Activated T-cell treated with anti-CD3 and anti-CD28 coated beads, Interleukin-2, amount 50 U/mL, for 4 hours (primary cell): ENCODE measurements at places on chromosomes 1 and 21. TPM values are rescaled to one million over a fixed set of nuclear protein-coding genes. Genes with fewer than 3 reads are reported as not detected.

- no peak for DNase-seq
Measured at GRCh38 chr1:111323231-111323630, 32.6 kb downstream of the CHIA start.

DNA sequence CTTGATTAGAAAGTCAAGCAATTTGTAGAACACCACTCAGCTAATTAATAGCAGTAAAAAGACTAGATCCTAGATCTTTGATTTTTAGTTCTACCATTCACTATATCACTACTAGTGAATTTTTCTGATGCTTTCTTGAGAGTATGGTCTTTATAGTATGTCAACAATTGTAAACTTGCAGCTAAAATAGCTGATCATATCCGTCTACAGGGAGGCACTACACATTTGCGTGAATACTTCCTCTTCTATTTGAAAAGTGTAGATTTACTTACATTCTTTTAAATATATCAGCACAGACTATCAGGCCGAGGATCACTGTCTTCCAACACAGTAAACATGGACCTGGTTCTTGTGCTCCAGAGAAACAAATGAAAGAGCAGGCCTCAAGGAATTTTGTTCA, 18.6 kb upstream of the PTPRC start:
- DNase-seq, result no peak

DNA sequence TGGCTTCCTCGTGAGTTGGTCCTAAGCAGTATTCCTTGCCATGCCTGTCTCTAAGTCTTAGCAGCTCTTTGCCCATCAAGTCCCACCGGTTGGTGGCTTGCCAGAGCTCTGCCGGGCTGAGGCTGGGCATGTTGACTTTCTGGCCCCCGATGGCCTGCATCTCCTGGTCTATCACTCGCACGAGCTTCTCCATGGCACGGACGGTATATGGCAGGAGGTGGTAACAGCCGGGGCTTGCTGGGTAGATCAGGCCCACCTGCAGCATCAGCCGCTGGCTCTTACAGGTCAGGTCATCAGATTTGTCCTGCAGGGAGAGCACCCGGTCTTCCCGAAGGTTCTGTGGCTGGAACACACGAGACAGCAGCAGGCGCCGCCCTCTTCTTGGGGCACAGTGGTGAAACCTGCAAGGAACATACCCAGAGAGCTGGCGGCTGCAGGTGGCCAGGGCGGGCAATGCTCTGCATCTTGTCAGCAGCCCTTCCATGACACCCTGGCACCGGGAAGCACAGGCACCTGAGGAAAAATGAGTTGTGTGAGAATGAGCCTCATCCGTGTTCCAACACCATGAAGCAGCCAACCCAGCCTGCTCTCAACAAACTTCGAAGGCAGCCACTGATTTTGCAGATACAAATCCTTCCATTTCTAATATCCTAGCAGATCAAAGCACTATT, 5.5 kb downstream of the PARS2 start:
- no peak for DNase-seq

- no peak for DNase-seq
Measured at GRCh38 chr1:47228644-47229030, 3.4 kb downstream of the TAL1 start.

DNA sequence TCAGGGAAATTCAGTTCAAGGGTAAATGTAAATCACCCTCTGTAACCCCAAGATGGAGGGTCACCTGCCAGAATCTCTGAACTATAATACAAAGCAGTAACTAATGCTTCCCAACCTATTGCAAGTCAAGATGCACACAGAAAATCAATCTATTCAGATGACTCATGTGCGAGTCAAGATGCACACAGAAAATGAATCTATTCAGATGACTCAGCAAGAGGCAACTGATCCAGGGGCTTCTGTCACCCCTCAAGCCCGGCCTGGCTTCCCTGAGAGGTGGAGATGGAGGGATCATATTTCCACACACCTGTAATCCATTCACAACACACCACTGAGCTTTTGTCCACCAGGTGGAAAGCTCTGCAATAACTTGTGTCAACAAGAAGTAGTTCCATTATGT, 17.4 kb upstream of the HIVEP3 start:
- no peak for DNase-seq

Gene TARBP1
- total RNA-seq, result 27.6 TPM

Gene PSEN2
- total RNA-seq, result 3.6 TPM
